Endodermal cell (in vitro differentiated cells): ENCODE measurements at places on chromosomes 11 and 22. TPM values are rescaled to one million over a fixed set of nuclear protein-coding genes. Genes with fewer than 3 reads are reported as not detected.

Gene OR52H1
- total RNA-seq = not detected in 3 replicates

Gene CRYBA4
- not detected in 2 replicates for total RNA-seq

Gene TRIM6
- total RNA-seq = 21.6 to 27.5 TPM (median 26.1 TPM) in 3 replicates

Gene BLID
- total RNA-seq = not detected in 3 replicates

Gene PDGFB
- total RNA-seq = 10.4 and 11.5 TPM in 2 replicates

Gene USP2
- total RNA-seq = 17.8 to 28.3 TPM (median 19.0 TPM) in 3 replicates

Gene MPPED2
- total RNA-seq = 16.4 and 18.7 TPM in 2 replicates

Gene SHANK2
- total RNA-seq = 22.3 to 33.2 TPM (median 25.8 TPM) in 3 replicates

Gene POU2AF1
- 0.36 and 0.77 TPM in 2 replicates for total RNA-seq

Gene MEI1
- total RNA-seq = 1.1 and 1.5 TPM in 2 replicates

Gene FBLN1
- 197 and 226 TPM in 2 replicates for total RNA-seq

Gene MOGAT2
- total RNA-seq = not detected in 2 replicates

Gene KCNK4
- total RNA-seq = not detected in 2 replicates

Gene DESI1
- total RNA-seq = 19.5 to 24.2 TPM (median 21.8 TPM) in 3 replicates

Gene NAV2
- 35.4 to 38.3 TPM (median 37.1 TPM) in 3 replicates for total RNA-seq

Gene TMEM218
- total RNA-seq = 11.6 to 22.7 TPM (median 18.2 TPM) in 3 replicates

Gene BCR
- 118 to 172 TPM (median 161 TPM) in 3 replicates for total RNA-seq

Gene OR9G1
- total RNA-seq = not detected in 3 replicates

Gene ASRGL1
- total RNA-seq = 31.5 to 61.8 TPM (median 59.0 TPM) in 3 replicates

Gene C11orf87
- total RNA-seq = 0.05 TPM in 1 of 2 replicates, not detected in the other

Gene LRRC4C
- 0.27 and 0.84 TPM in 2 replicates for total RNA-seq

Gene SMARCB1
- 128 to 137 TPM (median 136 TPM) in 3 replicates for total RNA-seq

Gene C2CD3
- total RNA-seq = 27.2 and 34.2 TPM in 2 replicates

Gene BCO2
- 0.24 and 1.1 TPM in 2 replicates for total RNA-seq

Gene BRSK2
- 10.3 and 12.1 TPM in 2 replicates for total RNA-seq

Gene PGA5
- total RNA-seq = 0.59 and 0.75 TPM in 2 replicates

Gene PARVG
- total RNA-seq = 0.18 and 0.44 TPM in 2 replicates
